ENCODE measurements at places on chromosomes 2 and 18.

GRCh38 chr2:13240789-13241487 is 524.2 kb downstream of the TRIB2 start:
- DNase-seq: no peak

- DNase-seq: no peak
These were observed 7.2 kb downstream of the SLC66A2 start for GRCh38 chr18:79944126-79944731.

DNA sequence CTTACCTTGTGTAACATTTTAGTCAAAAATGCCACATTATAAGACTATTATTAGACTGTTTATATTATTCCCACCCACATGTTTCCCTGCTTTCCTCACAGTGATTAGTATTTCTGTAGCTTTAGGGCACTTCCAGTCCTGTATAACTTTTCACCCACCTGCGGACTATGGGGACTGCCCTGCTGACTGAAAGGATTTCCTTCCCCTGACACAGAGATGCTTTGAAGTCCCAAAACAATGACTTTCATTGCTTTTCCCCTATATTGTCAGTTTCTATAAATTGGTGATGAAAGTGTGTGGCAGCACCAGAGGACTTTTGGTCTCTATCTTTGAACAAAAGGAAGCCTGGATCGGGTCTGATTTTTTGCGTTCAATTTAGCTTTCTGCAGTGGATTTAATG is 59.0 kb upstream of the OTX1 start:
- no peak for DNase-seq

DNA sequence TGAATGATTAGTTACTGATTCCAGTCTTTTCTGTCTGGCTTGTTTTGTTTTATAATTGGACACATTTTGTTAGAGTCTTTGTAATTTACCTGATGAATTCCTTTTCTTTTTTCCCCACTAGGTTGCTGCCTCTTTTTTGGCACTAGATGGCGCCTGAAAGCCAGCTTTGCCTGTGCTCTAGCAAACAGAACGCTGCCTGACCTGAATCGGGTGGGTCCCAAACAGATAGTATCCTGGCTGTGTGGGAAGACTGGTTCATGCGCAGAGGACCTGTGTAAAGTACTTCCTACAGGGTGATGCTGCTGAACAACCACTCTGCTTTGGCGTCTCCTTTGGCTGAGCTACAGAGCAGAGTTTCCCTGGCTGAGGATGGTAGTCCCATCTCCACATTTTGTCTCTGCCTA is 288.2 kb downstream of the IKZF2 start:
- DNase-seq: no peak

DNA sequence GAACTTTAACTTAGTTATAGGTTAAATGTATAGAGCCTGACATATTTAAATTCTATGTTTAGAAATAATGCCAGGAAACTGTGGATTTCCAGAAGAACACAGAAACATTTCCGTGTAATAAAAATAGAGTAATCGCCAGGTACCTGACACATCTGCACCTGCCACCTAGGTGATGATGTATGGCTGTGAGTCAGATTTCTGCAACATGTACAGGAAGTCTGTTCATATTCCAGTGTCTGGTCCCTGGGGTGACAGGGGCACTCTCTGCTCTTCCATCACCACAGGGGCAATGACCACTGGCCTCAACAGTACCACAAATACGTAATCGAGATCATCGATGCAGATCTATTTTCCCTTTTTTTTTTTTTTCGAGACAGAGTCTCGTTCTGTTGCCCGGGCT is 101.1 kb upstream of the LPIN2 start:
- DNase-seq: no peak

GRCh38 chr2:75089471-75089870 is 109.8 kb downstream of the TACR1 start:
- DNase-seq: no peak

Measured in AG10803 (cell line).